Caki2 (cell line): ENCODE measurements at places on chromosomes 4 and X. TPM values are rescaled to one million over a fixed set of nuclear protein-coding genes. Genes with fewer than 3 reads are reported as not detected.
A peak's percentile ranks its signal among the peaks of the same experiment; 100 is the strongest.

- DNase-seq, result no peak
Measured at GRCh38 chr4:11436673-11437072, 8.0 kb upstream of the HS3ST1 start.

DNA sequence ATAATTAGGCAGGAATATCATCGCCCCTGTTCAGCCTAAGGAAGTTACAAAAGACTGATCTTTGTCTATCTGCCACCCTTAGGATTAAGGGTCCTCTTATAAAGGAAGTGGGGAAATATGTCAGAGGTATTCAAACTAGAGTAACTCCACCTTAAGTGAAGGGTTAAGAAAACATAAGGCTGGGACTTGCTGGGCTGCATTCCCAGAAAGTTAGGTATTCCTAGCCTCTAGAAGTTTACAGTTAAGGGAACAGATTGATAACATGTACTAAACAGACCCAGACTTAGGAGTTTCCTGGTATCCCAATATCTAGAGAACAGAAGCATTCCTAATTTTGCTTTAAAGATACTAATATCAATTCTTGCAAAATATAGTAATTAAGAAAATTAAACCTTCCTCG is 6.0 kb downstream of the CXCL2 start:
- no peak for DNase-seq

GRCh38 chrX:139795196-139795595 is 87.2 kb upstream of the MCF2 start:
- no peak for DNase-seq

GRCh38 chr4:159141193-159141592 is 38.3 kb downstream of the RAPGEF2 start:
- no peak for DNase-seq

DNA sequence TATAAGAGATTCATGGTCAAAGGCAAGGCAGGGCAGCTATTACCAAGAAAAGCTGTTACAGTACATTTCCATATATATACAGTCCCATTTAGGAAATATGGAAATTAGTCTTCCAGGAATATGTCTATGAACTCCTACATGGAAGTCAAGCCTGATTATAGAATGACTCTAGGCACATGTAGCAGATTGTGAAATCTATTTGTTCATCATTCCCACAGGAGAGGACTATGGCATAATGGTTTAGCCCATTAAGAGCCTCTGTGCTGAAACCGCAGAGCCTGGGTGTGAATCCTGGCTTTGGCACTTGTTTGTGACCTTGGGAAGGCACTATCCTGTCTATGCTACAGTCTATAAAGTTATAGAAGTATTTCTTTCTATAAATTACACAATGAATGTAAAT is 764.8 kb downstream of the RAPGEF2 start:
- DNase-seq, result no peak

DNA sequence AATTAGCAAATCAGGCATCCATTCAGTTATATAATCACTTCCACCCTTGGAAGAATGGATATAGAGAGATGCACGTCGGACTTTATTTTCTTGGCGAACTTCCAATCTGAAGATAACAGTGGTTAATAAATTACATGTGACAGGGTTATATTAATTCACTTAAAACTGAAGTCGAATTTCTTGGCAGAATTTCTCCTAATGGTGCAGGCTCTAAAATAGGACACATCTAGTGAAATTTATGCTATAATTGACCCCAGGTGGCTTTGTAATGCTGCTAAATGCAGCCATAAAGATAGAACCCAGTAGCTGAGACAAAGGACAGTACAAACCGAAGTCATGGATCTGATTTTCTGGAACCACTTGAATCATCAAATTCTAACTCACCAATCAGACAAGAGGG is 20.8 kb upstream of the SLC10A4 start:
- no peak for DNase-seq

- no peak for DNase-seq
Measured at GRCh38 chrX:78545233-78545632, 113.9 kb downstream of the RTL3 start.

- DNase-seq, result no peak
Measured at GRCh38 chrX:14362721-14363120, 166.6 kb upstream of the GLRA2 start.

DNA sequence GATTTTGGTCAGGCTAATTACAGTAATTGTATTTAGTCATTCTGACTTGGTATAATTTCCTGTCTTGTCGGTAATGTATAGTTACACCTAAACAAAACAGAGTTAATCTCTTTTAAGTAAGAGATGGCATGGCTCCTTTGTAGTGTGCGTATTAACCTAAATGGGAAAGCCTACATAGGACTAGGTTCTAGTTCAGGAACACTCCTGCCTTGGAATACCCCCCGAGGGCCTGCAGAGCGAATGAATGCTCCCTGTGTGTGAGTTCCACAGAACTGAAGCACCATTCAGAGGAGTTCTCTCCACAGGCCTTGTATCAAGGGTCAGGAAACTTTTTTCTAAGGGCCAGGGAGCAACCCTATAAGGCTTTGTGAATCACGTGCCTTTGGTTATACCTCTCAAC is 44.9 kb upstream of the STIM2 start:
- no peak for DNase-seq

DNA sequence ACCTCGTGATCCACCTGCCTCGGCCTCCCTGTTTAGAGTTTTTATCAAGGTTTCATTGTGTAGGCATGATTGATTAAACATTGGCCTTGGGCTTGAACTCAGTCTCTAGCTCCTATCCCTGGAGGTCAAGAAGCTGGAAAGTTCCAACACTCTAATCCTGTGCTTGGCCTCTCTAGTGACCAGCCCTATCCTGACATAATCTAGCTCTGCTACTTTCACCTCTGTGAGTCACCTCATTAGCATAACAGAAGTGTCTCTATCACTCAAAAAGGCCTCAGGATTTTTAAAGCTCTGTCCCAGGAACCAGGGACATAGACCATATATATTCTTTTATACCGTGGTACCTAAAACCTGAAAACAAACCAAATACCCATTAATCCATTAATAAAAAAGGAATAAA is 377.5 kb downstream of the CENPC start:
- no peak for DNase-seq

DNA sequence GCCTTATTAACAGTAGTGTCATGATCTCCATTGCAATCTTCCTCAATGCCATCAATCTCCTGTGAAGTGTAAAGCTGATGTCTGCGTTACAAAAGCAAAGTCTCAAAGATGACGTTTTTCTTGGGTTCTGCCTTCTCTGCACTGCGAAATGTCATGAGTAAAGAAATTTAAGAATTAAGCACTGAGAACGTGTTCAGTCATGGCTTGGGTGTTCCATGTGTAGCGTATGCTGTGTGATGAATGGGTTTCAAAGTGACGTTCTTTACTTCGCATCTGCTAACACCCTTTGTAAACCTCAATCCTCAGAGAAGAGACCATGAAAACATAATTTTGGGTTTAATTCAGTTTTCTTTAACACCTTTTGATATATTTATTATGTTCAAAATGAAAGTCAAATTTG is 999 bp downstream of the NAP1L5 start:
- no peak for DNase-seq

DNA sequence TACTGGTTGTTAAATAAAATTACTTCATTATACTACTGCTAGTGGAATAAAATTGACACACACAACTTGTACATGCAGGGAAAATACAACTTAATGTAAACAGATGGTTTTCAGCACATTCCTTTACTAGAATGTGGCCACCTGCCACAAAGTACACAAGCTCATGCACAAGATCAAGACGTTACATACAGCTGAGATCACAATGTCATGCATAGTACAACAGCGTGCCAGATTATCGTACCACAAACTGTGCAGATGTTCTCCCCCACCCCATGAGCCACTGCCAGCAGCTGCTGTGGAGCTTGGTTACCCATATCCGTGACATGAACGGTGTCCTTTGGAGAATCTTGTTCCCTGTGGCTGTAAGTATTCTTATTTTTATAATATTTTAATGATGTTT is 27.7 kb downstream of the FBXO8 start:
- no peak for DNase-seq

DNA sequence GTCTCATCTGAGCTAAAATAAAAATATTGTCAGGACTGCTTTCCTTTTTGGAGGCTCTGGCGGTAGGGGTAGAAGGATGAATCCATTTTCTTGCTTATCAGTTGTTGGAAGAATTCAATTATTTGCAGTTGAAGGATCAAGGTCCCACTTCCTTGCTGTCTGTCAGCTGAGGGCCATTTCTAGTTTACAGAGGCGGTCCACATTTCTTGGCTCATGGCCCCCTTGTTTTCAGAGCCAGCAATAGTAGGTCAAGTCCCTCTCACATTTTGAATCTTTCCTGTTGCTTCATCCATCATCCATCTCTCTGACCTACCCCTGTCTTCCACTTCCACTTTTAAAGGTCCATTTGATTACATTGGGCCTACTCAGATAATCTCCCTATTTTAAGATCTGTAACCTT is 1099.3 kb upstream of the DIAPH2 start:
- no peak for DNase-seq

DNA sequence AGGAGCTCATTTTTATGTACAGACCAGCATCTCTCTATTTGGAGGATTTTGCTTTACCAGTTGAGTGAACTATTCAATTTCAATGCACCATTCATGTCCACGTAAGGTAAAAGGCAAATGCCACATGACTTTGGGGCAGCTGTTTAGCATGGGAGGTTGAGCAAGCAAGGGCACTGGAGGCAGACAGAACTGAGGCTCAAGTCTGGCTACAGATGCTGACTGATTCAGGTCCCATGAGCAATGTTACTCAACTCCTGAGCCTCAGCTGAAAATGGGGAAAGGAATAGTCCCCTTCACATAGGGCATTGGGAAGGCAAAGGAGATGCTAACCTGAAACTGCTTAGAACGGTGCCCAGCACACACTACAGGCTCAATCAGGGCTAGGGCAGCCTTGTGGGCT is 93.0 kb upstream of the MTM1 start:
- DNase-seq, result no peak

DNA sequence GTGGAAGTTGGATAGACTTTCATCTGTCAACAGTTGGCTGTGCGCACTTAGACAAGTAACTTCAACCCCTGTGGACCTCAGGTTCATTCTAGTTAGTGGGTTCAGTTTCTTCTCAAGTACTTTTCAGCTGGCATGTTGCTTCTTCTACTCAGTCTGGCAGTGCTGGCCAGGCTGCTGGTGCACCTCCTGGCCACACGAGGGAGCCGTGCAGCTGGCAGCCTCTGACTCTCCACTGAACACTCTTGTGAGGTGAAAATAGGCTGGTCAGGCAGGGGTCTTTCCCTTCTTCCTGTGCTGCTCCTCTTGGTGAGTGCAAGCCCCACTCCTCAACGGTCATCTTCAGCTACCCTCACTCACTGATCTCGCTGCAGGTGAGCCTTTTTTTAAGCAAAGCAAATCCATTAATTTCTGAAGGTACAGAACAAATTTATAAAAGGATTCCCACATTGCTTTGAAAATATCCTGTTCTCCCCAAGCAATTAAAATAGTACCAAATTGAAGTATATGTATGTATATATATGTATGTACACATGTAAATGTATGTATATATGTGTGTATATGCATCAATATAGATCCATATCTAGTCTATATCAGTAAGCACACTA is 30.6 kb downstream of the LONRF3 start:
- DNase-seq, result peak; percentile 27

GRCh38 chr4:32748498-32748897 is 2028.3 kb downstream of the PCDH7 start:
- DNase-seq, result no peak

DNA sequence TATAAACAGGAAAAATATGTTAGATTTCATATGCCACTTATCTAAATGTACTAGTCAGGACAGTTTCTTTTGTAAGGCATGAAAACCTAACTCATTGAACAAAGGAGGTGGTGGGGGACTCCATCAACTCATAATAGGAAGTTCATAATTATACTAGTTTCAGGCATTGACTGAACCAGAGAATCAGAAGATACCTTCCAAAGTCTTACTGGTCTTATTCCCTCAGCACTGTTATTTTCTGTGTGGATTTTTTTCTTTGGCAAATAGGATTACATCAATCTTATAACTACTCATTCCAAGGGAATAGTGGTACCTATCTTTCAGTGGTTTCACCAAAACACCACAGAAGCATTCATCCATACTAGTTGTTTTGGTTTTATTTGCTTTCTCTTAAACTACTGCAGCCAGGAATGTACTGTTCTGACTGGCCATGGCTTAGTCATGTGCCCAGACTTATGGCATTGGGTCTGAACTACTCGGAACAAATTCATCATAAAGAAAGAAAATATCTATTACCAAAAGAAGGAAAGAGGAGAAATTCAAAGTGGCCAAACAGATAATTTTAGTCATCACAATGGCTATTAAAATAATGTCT is 273.9 kb downstream of the ARAP2 start:
- no peak for DNase-seq

GRCh38 chrX:36199928-36200327 is 280.4 kb downstream of the CFAP47 start:
- DNase-seq, result no peak

KCTD8 gene
- total RNA-seq, result not detected in 2 replicates

IL13RA1 gene
- total RNA-seq, result 20.3 and 22.3 TPM in 2 replicates

LEF1 gene
- total RNA-seq, result not detected in 2 replicates

CLDN22 gene
- total RNA-seq, result not detected in 2 replicates

SLC34A2 gene
- not detected in 2 replicates for total RNA-seq

AKAP14 gene
- total RNA-seq, result 0.14 TPM in 1 of 2 replicates, not detected in the other

IL2RG gene
- total RNA-seq, result not detected in 2 replicates

RHOXF2B gene
- total RNA-seq, result not detected in 2 replicates

UGT2A1 gene
- total RNA-seq, result not detected in 2 replicates

BMPR1B gene
- 1.2 and 3.7 TPM in 2 replicates for total RNA-seq
